ENCODE measurements at places on chromosomes 12 and 14. TPM values are rescaled to one million over a fixed set of nuclear protein-coding genes. Genes with fewer than 3 reads are reported as not detected.

The NTF3 gene
- 0.87 TPM for total RNA-seq

- ATAC-seq: no peak
Observed at GRCh38 chr12:47573146-47573659, 132.6 kb downstream of the RPAP3 start.

The DLGAP5 gene
- total RNA-seq: 1.2 TPM

DNA sequence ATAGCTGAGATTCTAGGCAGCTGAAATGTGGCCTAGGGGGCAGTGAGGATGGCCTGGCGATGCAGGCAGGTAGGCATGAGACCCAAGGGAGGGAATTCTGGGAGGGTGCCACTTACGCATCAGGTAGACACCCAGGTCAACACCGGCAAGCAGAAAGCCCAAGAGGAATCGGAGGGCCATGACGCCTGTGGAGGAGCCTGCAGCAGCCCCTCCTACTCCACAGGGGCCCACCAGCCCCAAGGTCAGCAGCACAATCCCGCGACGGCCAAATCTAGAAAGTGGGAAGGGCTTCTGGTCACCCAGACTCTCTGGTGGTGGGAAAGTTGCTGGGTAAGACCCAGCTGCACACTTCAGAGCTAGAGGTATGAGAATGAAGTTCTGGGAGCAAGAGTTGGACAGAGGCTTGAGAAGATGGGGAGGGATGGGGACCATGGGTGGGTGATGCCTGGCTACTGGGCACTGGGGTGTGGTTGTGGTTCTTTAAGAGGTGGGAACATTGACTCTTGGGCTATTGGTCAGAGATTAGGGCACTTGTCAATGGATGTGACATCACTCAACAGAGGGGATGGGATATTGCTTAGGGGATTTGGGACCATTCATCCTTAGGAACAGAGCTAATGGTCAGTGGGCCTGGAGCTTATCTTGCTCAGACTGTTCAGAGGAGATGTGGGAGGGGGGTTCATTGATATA is 3.4 kb downstream of the SLC22A17 start:
- ATAC-seq: no peak

DNA sequence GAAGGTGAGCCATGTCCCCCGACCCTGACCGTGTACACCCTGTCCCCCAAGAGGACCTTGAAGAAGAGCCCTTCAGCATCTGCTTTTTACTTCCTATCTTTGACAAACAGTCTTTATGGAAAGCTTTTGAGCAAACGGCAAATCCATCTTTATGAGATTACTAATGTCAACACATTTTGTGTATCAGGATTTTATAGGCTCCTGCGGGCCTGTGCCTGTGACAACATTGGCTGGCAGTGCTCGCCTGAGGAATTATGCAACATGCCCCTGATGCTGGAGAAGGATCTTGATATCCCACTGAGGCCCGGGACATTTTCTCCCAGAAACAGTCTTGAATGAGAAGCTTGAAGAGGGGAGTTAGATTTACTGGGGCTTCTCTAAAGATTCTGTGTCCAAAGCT is 416.5 kb downstream of the NRXN3 start:
- ATAC-seq: no peak

DNA sequence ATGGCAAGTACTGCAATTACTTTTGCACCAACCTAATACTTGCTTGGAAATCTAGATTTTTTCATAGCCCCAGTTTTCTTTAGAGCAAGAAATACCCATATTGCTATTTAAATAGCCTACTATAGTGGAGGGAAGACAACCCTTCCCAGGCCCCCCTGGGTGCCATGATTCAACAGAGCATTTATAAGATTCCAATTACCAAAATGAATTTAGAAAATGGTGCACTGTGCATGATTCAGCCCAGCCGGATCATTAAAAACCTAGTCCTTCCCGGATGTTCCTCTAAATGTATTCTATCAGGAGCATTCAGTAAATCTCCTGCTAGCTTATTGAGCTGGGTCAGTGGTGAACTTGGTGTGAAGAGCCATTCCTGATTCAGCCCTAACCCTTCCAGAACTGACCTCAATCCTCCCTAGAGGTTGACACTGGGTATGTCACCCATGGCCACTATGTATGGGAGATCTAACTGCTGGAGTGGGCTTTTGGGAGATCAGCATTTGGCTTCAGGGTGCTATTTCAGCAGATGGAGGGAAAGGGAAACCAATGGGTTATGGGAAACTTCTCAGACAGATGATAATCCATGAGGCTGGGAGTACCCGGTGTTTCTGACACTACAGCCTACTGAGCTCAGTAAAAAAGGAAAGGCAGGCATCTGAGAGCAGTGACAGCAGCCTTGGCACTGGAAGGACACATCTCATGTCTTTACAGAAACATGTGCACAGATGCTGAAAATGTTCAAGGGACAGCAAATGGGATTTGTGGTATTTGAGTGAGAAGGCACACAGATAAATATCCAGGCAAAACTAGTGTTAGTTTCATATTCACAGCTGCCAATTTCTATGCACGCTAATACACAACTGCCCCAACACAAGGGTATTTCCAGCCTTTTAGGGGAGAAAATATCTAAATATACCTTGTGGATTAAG is 258.9 kb downstream of the DPF3 start:
- no peak for ATAC-seq

- peak; percentile 81 for ATAC-seq
Observed at GRCh38 chr12:101616027-101616494, 21.3 kb downstream of the MYBPC1 start.

The SLCO1A2 gene
- 0.04 TPM for total RNA-seq

DNA sequence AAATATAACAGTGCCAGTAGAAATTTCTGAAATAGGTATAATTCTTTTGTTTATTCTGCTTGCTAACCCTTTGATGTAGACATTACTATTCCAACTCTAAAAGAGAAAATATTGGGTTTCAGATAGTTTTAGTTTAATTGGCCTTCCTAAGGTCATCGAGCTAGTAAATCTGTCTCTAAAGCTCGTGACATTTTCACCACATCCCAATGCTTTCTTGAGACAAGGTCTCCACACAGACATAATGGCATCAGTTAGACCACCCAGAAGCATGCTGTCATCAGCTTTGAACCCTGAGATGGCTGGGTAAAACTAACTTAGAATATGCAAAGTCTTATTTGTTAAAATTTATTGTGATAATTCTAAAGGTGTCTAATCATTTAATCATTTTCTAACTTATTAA is 52.0 kb downstream of the PIK3C2G start:
- ATAC-seq: no peak

- no peak for ATAC-seq
Observed at GRCh38 chr14:104361101-104361591, 218.4 kb upstream of the C14orf180 start.

GRCh38 chr12:111838353-111838752 is 3.7 kb upstream of the MAPKAPK5 start:
- ATAC-seq: no peak

The OTX2 gene
- total RNA-seq: not detected

The DIP2B gene
- total RNA-seq: 19.8 TPM

GRCh38 chr12:107467716-107468115 is 217.9 kb upstream of the PWP1 start:
- no peak for ATAC-seq

GRCh38 chr14:104657563-104658324 is 31.7 kb upstream of the INF2 start:
- ATAC-seq: no peak

DNA sequence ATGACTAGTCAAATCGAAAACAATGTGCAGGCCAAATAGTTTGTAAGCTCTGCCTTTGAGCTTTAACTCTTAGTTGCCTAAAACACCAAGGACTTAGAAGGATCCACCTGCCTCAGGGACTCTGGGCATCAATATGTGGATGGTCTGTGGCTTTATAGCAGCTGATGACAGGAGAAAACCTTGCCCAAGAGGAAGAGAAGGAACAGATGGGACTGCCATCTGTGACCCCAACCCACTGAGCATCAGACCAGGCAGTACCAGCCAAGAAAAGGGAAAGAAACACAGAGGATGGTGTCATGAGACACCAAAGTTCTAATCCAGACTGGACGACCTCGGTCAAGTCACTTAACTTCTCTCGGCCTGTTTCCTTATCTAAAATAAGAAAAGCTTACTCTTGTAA is 12.7 kb downstream of the TGFB3 start:
- no peak for ATAC-seq

DNA sequence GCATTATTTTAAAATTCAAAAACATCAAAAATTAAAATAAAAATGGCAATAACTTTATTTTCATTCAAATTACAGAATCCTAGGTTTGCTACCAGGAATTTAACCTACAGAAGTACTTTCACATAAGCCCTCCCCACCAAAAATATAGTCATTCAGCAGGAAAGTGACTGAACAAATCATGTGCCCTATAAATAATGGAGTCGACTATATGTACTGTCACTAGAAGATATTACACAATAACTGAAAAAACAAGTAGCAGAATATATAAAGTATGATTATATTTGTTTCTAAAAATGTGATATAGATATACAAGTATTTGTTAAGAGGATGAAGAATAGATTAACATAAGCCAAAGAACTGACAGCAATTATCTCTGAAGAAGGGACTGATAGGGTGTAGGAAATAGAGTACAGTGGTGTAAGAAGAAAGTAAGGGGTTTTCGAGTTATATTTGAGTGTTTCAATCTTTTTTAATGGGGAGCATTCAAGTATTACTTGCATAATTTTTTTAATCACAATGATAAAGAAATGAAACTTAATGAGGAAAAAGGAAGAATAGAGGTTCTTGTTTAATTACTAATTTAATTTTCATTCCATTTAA is 7.9 kb downstream of the C2CD5 start:
- ATAC-seq: no peak

The PNN gene
- 36.9 TPM for total RNA-seq

- no peak for ATAC-seq
Observed at GRCh38 chr14:73452341-73453186, 5.8 kb downstream of the NUMB start.

The C12orf54 gene
- total RNA-seq: not detected
